ENCODE measurements at places on chromosomes 11 and 22.

DNA sequence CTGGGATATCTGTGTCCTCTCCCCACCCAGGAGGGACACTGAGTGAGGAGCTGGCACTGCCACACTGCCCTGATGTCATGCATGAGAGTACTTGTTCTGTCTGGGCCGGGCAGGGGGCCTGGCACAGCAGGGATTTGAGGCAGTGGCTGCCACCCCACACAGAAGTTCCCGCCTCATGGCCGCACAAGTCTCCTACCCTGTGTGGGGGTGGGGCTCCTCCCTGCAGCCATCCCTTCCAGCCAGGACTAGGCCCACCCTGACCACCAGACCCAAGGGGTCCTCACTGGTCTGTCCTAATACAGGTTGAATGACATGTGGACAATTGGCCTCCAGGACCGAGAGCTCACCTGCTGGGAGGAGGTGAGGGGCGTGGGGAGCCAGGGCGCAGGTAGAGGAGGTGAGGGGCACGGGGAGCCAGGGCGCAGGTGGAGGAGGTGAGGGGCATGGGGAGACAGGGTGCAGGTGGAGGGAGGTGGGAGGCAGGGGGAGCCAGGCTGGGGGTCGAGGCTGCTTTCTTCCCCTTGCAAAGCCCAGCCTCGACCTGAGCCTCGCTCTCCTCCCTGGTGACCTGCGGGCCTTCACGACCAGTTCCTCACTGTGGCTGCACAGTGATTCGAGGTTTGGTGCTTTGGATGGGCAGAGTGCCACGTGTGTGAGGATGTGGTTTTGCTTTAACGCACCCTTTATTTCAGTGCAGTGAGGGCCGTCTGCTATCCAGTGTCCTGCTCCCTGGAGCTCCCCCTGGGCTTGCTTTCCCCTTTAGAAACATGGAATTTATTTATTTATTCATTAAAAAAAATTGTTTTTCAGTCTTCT lies 7.4 kb downstream of the LZTR1 start:
- no peak for DNase-seq

DNA sequence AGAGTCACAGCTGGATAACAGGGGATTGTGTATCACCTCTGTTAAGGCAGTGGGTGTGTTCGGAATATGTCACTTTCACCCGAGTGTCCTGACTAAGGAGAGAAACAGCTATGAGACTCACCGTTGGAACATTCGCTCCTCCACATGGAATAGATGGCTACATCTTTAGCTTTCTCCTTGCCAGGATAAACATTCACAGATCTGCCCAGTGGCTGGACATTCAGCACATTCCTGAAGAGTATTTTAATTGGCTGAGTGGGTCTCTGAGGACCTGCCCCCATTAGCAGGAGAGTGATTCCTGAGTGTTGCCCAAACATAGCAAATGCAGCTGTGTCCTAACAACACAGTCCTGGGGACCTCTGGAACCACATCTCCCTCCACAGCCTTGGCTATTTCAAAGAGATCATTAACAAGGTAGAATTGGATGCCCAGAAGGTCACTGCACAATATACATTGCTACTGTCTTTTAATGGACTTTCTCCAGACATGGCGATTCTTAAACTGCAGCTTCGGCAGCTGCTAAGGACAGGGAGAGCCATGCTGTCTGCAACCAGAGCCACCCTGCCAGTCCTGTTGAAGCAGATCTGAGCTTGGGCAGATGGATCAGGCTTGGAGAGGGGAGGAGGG lies 435.0 kb upstream of the CADM1 start:
- no peak for DNase-seq

DNA sequence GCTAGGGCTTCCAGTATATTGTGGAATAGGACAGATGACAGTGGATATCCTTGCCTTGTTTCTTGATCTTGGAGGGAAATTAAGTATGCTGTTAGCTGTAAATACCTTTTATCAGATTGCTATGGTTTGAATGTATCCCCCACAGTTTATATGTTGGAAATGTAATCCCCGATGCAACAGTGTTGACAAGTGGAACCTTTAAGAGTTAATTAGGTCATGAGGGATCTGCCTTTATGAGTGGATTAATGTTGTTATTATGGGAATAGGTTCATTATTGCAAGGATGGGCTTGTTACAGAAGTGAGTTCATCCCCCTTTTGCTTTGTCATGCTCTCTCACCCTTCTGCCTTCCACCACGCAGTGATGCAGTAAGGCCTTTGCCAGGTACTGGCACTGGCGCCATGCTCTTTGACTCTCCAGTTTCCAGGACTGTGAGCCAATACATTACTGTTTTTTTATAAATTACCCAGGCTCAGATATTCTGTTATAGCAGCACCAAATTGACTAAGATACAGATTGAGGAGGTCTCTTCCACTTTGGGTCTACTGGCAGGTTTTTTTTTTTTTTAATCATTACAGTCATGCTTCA lies 16.4 kb downstream of the CABIN1 start:
- DNase-seq = no peak

GRCh38 chr11:636511-637332 lies at the start of gene DRD4:
Gene DRD4, plus strand, starts transcription at chr11:637269. Its CDS starts 36 bp downstream, at chr11:637305.
- DNase-seq = no peak

DNA sequence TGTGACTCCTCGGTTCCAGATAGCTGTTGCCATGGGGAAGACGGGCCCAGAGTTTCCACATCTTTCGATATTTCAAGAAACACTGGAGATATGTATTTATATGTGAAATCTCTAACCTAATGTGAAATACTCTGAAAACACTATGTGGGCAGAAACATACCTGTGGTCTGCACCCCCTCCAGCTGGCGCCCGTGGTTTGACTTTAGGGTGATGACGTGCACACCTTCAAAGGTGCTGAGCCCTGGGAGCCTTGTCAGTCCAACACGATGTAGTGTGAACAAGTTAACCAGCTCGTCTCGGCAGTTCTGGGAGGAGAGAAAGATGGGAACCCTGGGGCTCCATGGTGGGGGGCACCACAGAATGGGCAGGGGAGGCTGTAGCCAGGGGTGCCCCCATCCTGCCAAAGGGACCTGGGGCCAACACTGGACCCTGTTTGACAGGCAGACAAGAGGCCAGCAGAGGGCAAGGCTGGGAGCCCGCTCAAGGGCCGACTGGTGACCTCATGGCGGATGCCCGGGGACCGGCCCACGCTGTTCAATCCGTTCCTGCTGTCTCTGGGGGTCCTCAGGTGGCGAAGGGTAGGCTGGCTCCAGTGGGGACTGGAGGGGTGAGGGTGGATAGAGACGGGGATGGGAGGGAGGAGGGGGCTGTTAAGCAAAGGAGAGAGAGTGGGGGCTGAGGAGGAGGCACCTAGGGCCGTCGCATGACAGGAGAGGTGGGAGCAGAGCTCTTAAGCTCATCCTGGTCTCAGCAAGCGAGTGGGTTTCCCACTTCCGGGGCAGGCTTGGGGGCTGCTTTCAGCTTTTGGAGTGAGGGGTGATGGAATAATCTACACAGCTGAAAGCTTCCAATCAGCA lies 43.8 kb downstream of the TRIOBP start:
- no peak for DNase-seq

GRCh38 chr11:47332791-47333525 lies 19.5 kb downstream of the MYBPC3 start:
- DNase-seq = no peak

- DNase-seq = no peak
Measured at GRCh38 chr22:20803696-20804324, 29.9 kb downstream of the SERPIND1 start.

DNA sequence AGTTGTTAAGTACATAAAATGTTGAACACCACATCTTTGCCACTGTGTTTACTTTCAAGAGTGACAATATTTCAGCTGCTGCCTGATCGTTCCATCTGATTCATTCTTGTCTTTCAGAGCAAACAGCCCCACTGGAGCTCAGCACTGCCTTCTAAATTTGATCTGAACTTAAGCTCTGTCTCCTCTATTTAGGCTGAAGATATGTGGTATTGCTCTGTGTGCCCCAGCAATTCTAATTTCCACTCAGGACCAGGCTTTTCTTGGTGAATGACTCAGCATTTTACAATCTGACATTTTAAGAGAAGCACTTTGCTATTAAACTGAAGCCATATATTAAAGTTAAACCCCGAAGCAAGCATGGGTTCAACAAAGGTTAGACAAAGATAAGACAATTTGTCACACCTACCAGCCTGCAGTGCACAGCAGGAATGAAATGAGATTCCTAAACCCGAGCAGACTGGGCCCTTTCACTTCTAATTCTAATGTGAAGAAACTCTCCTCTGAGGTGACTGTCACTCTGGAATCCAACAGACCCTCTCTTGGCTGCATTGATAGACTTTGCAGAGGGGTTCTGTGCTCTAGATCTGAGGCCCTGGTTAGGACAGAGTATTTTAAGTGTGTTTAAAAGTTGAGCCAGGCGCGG lies 41.7 kb upstream of the PLET1 start:
- DNase-seq = no peak

DNA sequence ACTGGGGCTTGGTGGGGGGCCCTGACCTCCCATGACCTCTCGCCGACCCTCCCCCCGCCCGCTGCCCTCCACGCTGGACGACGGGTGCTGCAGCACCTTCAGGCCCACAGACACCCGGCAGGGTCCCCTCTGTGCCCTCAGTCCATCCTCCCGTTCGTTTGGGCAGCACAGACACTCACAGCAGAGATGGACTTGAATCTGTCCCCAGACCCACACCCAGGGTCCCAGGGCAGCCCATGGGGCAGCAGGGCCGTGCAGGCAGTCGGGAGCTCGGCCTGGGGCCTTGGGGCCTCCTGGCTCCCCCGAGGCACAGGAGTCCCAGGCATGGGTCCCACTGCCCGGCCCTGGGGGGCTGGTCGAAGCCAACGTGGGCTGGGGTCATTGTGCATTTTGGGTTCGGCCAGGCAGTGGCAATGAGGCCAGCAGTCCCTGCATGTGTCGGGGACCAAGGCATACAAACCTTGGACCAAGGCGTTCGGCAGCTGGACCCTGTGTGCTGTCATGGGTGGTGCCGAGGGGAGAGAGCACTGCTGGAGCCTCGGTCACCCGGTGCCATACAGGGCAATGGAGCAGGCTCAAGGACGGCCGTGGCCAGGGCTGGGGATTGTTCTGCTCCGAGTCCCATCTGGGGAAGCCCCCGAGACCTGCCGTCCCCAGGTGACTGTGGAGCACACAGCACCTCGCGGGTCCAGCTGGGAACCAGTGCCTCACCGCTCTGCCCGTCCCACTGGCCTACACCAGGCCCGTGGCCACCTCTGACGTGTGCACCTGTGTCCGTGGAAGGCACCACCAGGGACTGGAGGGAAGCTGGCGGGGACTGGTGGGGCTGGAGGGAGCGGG lies 19.3 kb upstream of the BRSK2 start:
- no peak for DNase-seq

DNA sequence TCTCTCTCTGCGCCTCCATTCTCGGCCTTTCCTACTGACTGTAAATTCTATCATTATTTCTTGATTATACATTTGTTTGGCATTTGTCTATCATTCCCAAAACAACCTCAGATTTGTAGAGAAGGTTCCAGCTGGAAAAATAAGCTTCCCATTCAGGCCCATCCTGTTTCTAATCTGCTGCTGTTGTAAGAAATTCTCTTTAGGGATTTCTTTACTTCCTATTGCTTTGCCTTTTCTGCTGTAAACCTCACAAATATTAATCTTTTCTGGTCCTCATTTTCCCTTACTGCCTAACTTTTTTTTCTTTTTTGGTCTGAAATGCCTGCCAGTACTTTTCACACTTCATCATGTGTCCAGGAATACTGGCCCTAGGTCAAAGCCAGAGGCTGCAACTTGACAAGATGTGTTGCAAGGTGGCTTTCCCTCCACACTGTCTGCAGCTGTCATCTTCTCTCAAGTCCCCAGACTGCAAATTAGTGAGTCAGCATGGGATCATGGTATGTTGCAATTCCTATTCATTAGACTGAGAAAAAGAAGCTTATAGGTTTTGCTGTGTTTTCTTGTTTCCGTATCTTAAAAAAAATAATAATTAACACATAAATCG lies 858.7 kb upstream of the CHORDC1 start:
- no peak for DNase-seq

GRCh38 chr22:38751422-38752346 lies 4.1 kb downstream of the SUN2 start:
- DNase-seq = peak; percentile 81

All from GM12892 (cell line).